ENCODE measurements at places on chromosomes 16 and 17.

GRCh38 chr17:17150448-17150800 lies 55.7 kb downstream of the PLD6 start:
- no peak for DNase-seq

GRCh38 chr16:48539485-48540221 lies 70.3 kb downstream of the N4BP1 start:
- DNase-seq, result no peak

- DNase-seq, result no peak
These were observed 20.2 kb downstream of the TBCD start for GRCh38 chr17:82772026-82772425.

DNA sequence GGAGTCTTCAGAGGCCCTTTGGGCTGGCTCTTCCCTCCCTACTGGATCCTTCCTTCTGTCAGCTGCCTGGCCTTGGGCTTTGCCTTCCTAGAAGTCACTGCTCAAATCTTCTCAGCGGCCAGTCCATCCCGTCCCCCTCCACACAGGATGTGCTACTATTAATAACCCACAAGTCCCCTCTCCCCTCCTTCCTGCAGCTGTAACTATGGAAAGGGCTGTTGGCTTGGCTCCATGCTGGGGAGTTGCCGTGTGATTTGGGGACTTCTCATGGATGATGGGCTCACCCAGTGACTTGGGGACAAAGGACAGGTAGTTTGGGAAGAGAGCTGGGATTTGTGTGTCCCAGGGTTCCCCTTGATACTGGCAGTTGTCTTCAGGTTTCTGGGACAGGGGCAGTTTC lies 19.4 kb downstream of the TMEM94 start:
- no peak for DNase-seq

- DNase-seq, result no peak
These were observed 6.2 kb downstream of the MAP3K14 start for GRCh38 chr17:45310380-45311324.

DNA sequence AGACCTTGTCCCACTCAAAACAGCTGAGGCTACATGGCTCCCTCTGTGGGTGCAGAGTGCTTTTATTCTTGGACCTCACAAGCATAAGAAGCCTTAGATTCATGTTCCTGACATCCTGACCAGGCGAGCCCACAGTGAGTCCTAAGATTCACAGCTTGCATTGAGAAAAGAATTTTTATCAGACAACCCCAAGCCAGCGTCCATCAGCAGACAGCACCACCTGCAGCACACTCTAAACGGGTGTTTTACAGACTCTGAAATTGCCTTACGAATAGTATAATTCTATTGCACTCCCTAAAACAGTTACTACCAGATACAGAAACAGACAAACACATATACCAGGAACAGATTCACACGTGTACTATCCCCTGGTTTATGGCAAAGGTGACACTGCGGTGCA lies 31.9 kb downstream of the C16orf78 start:
- no peak for DNase-seq
